ENCODE measurements at places on chromosomes 3 and 15. TPM values are rescaled to one million over a fixed set of nuclear protein-coding genes. Genes with fewer than 3 reads are reported as not detected.
A peak's percentile ranks its signal among the peaks of the same experiment; 100 is the strongest.

DNA sequence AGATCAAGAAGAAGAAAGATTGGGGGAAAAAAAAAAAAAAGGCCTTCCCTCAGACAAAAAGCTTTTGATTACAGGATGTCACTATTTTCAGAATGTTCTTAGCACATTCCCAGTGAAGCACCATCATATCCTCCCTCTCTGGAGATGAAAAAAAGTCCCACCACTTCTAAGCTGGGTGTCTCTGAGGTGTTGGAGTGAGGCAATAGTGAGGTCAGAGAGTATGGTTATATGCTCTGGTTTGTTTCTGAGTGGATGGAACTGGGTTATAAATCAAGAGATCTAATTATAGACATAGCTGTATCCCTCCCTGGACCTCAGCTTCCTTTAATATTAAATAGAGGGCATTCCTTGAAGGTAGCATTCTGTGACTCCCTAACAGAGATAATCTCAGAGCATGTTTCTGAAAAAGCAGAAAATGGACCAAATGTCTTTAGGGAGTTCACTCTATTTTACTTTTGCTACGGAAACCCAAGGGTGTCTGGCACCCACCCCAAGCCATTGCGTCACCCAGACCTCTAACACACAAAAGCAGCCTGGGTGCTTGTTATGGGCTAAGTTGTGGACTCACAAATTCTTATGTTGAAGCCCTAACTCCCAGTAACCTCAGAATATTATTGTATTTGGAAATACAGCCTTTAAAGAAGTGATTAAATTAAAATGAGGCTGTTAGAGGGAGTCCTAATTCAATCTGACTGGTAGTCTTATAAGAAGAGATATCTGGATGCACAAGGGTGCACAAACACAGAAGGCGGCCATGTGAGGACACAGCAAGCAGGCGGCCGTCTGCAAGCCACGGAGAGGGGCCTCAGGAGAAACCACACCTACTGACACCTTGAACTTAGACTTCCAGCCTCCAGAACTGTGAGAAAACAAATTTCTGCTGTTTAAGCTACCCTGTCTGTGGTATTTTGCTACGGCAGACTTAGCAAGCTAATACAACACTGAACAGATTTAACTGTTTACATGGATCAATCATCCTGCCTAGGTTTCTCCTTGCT is 81.5 kb downstream of the MB21D2 start:
- H3K27me3 ChIP-seq, result no peaks in the 10 kb centered on the region
- H3K4me1 ChIP-seq, result peaks cover 77% of the 10 kb centered on the region

DNA sequence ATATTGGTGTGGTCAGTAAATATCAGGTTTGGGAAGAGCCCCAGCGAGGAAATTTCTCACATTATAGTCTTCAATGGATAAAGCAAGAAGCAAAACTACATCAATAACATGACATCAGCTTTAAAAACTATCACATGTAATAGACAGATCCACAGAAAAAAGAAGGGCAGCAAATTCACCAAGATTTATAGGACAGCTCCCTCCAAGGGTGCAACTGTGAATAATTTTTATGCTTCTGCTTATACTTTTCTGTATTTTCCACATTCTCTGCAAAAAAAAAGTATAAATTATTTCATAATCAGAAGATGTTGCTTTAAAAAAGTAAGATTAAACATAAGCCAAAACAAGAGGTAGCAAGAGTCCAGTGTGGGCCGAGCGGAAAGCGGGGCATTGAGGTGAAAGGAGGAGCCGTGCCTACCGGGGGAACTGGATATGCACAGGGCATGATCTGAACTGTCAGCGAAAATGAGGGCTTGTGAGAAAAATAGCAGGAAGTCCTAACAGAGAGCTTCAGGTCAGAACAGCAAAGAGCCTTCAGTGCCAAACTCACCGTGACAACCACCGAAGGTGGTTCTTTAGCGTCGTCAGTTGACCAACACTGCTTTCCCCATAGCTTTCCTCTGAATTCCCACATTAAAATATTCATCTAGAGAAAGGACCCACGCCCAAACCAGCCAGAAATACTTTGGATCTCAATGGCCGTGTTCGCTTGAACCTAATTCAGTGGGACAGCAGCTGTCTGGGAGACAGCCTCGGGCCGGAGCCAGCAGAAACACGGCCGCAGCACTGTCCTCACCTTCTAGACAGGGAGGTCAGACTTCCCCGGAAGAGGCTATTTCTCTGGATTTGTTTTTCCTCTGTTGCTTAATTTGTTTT is 59.8 kb downstream of the FAM174B start:
- DNase-seq, result no peak
- peaks cover 10% of the 10 kb centered on the region for H3K4me1 ChIP-seq
- no peak overlapping the region for H3K4me3 ChIP-seq
- H3K27ac ChIP-seq, result no peak overlapping the region
- H3K27me3 ChIP-seq, result peaks cover 5% of the 10 kb centered on the region

DNA sequence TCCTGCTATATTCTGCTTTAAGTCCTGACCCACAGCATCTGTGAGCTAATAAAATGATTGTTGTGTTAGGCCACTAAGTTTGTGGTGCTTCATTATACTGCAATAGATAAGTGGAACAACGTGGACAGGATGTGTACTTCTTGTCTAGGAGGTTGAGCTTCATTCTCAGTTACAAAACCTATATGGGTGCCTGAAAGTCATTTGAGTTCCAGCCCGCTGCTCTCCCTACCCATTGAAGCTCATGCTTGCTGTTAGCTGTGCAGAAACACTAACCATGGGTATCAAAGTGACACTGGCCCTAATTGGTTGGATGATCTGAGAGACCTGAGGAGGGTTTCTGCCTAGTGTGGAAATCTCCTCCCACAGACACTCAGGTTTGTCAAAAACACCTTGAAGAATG is 357.2 kb downstream of the PDCD6IP start:
- no peaks in the 10 kb centered on the region for H3K4me1 ChIP-seq
- H3K27me3 ChIP-seq, result no peaks in the 10 kb centered on the region
- DNase-seq, result no peak
- H3K27ac ChIP-seq, result no peak overlapping the region
- no peaks in the 10 kb centered on the region for H3K36me3 ChIP-seq

- H3K36me3 ChIP-seq, result no peaks in the 10 kb centered on the region
- no peak for DNase-seq
- H3K27ac ChIP-seq, result no peak overlapping the region
- H3K4me3 ChIP-seq, result no peak overlapping the region
Observed at GRCh38 chr15:69562564-69562963, 109.9 kb downstream of the RPLP1 start.

GRCh38 chr3:58010562-58010961 is 2.3 kb downstream of the FLNB start:
- H3K36me3 ChIP-seq, result peaks cover 9% of the 10 kb centered on the region
- H3K27ac ChIP-seq, result peak overlapping the region; percentile 62
- peaks cover 78% of the 10 kb centered on the region for H3K4me1 ChIP-seq

DNA sequence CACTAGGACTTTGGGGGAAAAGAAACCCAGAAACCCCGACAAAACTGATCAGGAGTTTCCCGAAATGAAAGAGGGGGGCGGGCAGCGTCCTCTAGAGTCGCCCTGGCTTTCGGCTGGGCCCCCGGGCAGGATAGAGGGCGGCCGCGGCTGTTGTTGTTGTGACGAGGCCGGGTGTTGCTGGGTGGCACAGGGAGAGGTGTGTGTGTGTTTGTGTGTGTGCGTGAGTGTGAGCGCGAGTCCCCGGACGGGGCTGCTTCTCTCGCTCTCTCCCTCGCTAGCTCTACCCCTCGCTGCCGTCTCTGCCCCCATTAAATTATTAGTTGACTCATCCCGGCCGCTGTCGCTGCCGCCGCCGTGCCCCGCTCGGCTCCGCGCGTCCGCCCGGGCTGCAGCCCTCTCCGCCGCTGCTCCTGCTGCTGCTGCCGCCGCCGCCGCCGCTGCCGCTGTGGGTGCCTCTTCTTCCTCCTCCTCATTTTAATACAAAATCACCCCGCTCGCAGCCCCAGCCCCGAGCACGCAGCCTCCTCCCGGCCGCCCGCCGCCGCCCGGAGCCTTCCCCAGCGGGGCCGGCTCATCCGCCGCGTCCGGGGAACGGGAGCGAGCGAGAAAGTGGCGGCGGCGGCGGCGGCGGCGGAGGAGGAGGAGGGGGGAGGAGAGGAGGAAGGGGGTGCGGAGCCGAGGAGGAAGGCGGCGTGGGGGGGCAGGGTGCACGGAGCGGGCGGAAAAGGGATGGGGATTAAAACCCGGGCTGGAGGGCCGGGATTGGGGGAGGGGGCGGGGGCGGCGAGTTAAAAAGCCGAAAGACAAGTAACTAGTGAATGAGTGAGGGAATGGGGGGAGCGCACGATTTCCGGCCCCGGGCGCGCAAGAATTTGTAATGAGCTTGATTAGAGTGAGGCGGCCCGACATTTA is at the start of gene SATB1:
TSS of gene SATB1 (minus strand) at position 611 of the 912 bp plus-strand sequence. CDS start 4,372 bp downstream, outside the sequence.
- peaks cover 12% of the 10 kb centered on the region for H3K4me1 ChIP-seq
- peak; percentile 50 for DNase-seq
- peak within 1 kb of the TSS; percentile 93 for H3K4me3 ChIP-seq
- peaks cover 5% of the 10 kb centered on the region for H3K27me3 ChIP-seq
- no peaks in the 10 kb centered on the region for H3K36me3 ChIP-seq
- H3K27ac ChIP-seq, result peak within 1 kb of the TSS; percentile 73

GRCh38 chr3:71987828-71988227 is 202.9 kb upstream of the PROK2 start:
- H3K4me3 ChIP-seq, result no peak overlapping the region
- no peak overlapping the region for H3K27ac ChIP-seq
- no peaks in the 10 kb centered on the region for H3K27me3 ChIP-seq
- no peak for DNase-seq
- H3K36me3 ChIP-seq, result no peaks in the 10 kb centered on the region

GOLGA6D gene
- total RNA-seq, result not detected

DNA sequence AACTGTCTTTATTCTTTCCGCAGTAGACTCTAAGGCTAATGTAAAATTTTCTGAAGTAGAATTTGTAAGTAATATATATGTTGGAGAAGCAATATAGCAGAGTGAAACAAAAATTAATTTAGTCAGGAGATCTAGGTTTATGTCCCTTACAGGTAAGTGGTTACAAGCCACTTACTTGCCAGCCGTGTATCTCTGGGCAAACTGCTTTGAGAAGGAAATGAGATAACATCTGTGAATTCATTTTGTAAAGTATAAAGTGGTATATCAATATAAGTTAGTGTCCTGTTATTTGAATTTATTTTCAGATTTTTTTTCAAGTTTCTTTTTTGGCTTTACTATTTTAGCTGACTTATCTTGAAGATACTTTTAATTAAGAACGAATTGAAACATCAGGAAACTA is 5.5 kb downstream of the DAZL start:
- DNase-seq, result no peak
- no peak overlapping the region for H3K4me3 ChIP-seq
- H3K27ac ChIP-seq, result no peak overlapping the region
- no peaks in the 10 kb centered on the region for H3K36me3 ChIP-seq

PLCB2 gene
- total RNA-seq, result 0.60 TPM

- DNase-seq, result no peak
- peaks cover 21% of the 10 kb centered on the region for H3K36me3 ChIP-seq
- H3K4me1 ChIP-seq, result peaks cover 19% of the 10 kb centered on the region
- H3K27me3 ChIP-seq, result no peaks in the 10 kb centered on the region
Observed at GRCh38 chr3:43309372-43310305, 23.3 kb downstream of the SNRK start.

DNA sequence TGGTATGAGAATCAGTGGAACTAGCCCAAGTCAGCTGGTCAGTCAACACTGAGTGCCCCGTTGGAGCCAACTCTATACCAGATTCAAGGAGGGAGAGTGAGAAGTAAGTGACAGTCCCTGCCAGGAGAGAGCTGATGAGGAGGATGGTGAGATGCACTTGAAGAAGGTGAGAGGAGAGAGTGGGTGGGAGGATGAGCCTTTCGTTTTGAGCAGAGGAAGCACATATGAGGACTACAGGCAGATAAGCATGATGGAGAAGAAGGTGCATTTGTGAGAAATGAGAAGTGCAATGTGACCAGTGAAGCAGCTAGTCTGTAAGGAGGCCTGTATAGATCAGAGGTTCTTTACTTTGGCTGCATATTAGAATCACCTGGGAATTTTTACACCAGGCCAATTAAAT is 40.4 kb downstream of the NME9 start:
- H3K27ac ChIP-seq, result no peak overlapping the region
- H3K36me3 ChIP-seq, result peaks cover 9% of the 10 kb centered on the region
- DNase-seq, result no peak
- no peak overlapping the region for H3K4me3 ChIP-seq
- no peaks in the 10 kb centered on the region for H3K4me1 ChIP-seq
- H3K27me3 ChIP-seq, result no peaks in the 10 kb centered on the region

DNA sequence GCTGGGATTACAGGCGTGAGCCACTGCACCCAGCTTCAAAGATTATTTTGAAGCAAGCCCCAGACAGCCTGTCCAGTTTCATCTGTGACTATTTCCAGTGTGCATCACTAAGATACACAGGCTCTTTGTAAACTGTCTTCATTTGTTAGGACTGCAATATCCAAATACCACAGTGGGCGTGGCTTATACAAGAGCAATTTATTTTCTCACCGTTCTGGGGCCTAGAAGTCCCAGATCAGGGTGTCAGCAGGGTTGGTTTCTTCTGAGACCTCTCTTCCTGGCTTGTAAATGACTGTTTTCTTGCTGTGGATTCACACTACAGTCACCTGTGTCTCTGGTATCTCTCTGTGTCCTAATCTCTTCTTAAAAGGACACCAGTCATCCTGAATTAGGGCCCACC is 59.7 kb downstream of the RLBP1 start:
- H3K27me3 ChIP-seq, result no peaks in the 10 kb centered on the region
- no peak overlapping the region for H3K27ac ChIP-seq
- peaks cover 18% of the 10 kb centered on the region for H3K4me1 ChIP-seq
- peaks cover 10% of the 10 kb centered on the region for H3K36me3 ChIP-seq

GRCh38 chr3:45345846-45346580 is 42.4 kb upstream of the LARS2 start:
- H3K27me3 ChIP-seq, result peaks cover 11% of the 10 kb centered on the region
- no peak overlapping the region for H3K4me3 ChIP-seq
- H3K27ac ChIP-seq, result no peak overlapping the region
- DNase-seq, result no peak
- peaks cover 16% of the 10 kb centered on the region for H3K4me1 ChIP-seq

DNA sequence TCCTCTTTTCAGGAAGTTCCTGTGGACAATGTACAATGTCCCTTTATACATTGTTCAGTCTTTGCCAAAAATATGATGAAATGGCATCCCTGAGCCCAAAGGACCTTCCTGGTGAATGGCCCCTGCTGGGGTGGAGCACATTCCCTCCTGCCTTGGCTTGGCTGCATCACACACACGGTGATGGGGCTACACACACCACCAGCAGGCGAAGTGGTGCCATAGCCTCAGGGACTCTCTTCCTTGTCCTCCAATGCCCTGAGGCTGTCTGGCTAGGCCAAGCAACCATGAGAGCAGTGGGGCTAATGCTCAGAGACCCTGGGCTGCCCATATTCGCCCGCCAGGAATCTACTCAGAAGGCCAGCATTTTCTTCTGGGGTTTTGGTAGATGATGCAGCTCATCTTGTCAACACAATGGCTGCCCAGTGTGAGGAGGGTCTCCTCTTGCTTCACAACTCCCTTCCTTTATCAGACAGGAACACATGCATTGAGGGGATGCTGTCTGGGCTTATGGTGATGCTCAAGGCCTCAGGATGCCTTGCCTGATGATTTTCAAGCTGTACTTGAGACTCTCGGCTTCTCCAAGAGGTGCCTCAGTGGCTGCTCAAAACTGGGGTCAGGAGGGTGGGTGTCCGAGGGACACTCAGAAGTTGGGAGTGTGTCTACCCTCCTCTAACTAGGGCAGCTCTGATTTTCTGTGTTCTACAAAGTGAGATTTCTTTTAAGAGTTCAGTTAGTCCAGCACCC is 40.9 kb upstream of the EPHB1 start:
- H3K4me3 ChIP-seq, result no peak overlapping the region
- H3K27me3 ChIP-seq, result peaks cover 30% of the 10 kb centered on the region
- H3K4me1 ChIP-seq, result no peaks in the 10 kb centered on the region
- H3K27ac ChIP-seq, result no peak overlapping the region
- H3K36me3 ChIP-seq, result no peaks in the 10 kb centered on the region

Measured in HFFc6 (cell line).